ENCODE measurements at places on chromosomes 3 and 15.

- no peak for DNase-seq
These were observed 36.5 kb downstream of the MYO5A start for GRCh38 chr15:52492132-52492531.

DNA sequence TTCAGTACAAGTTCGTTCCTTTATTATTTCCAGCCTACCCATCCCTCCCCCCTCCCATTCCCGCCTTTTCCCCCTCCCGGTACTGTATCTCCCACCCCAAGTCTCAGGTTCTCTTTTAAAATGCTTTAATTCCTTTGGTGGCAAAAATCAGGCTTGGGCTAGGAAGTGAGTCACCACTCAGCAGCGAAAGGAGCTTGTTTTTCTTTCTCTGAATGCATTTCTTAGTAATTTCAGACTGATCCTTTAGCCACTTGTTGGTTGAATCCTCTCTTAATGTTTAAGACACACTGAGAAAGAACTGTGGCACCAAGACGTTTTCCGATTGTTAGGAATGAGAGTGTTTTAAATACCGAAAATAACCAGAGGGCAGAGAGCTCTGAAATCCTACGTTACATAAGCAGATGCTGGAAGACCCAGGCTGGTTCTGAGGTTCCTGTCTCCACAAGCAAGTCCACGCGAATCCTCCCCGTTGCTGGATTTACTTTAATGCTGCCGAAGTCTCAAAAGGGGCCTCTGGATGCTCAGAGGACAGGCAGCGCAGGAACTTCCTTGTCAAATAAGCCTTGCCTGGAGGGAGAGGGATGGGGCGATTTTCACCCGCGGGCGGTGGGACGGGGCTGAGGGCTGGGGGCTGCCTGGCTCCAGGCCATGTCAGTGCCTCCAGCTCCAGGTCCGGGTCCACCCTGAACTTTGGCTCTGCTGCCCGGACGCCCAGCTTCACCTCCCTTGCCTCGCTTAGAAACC is 854 bp upstream of the COL8A1 start:
- peak; percentile 33 for DNase-seq

- DNase-seq = no peak
These were observed 116.3 kb downstream of the MAGI1 start for GRCh38 chr3:65922441-65922840.

- no peak for DNase-seq
These were observed 79.5 kb upstream of the BHLHE40 start for GRCh38 chr3:4899710-4900109.

GRCh38 chr15:33206366-33206765 is 11.9 kb upstream of the FMN1 start:
- no peak for DNase-seq

DNA sequence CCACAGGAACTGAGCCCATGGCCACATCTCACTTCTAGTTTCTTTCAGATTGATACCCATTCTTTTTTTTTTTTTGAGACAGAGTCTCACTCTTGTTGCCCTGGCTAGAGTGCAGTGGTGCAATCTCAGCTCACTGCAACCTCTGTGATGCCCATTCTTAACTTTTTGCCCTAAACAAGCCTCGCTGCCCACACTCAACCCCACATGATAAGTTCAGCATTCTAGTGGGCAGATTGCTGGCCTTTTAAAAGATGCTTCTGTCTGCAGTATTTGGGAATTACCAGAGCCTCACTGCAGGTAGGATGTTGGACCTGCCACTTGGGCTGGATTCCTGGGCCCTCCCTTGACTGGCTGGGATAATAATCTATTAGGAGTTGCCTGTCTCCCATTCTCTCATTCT is 51.0 kb downstream of the TRANK1 start:
- DNase-seq = no peak

DNA sequence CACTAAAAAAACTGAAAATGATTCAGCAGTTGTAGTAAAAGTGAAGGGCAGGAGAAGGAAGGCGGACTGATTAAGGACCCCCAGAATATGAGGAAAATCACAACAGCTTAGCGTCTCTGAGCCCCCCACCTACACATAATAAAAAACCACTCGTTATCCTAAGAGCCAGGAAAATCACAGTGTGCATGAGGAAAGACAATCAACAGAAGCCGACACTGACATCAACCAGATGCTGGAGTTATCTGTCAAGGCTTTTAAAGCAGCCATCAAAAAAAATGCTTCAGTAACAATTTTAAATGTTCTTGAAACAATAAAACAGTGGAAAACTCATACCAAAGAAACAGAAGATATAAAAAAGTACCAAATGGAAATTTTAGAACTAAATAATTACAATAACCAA is 9.7 kb upstream of the CXCR6 start:
- DNase-seq = no peak

GRCh38 chr3:187198490-187198889 is 1.2 kb downstream of the RTP1 start:
- DNase-seq = no peak

DNA sequence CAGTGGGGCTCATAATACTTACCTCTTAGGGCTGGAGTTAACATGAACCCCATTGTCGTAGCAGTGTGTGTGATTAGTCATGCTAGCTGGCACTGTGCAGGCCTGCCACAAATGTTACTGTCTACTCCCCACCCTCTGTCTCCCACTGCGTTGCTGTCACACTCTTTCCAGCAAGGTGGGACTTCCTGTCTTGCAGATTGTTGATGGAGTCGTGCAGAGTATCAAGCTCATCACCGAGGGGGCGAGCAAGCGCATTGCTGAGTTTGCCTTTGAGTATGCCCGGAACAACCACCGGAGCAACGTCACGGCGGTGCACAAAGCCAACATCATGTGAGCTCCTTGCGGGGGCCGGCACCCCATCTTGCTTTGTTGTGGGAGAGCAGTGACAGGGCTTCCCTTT is 12.9 kb downstream of the IDH3A start:
- DNase-seq = no peak

DNA sequence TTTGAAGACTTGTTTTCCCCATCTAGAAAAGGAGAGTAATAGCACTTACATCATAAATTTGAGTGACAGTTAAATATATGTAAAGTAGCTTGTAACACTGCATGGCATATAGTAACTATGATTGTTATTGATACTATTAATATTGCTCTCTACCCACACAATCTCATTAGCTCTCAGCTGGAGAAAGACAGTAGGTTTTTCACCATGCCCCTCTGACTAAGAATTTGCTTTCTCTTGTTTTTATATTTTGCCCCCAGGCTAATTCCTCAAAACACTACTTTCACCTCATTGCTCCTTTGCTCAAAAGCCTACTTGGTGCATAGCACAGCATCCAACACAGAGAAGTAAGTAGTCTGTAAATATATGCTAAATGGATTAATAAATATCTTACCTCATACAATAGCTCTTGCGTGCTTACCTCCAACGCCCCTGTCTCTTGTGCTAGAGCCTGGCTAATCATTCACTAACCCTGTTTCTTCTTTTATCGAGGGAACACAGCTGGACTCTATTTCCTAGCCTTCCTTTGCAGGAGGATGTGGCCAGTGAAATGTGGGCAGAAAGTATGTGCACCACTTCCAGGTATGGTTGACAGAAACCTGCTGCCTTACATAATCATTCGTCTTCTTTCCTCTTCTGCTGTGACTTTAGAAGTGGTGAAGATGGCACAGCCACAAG is 190.0 kb downstream of the PLCH1 start:
- DNase-seq = no peak

- no peak for DNase-seq
These were observed 87.8 kb downstream of the PDZRN3 start for GRCh38 chr3:73536952-73537351.

GRCh38 chr3:55951388-55951787 is 464.3 kb upstream of the WNT5A start:
- no peak for DNase-seq

GRCh38 chr3:55521738-55522421 is 34.8 kb upstream of the WNT5A start:
- DNase-seq = peak; percentile 16

DNA sequence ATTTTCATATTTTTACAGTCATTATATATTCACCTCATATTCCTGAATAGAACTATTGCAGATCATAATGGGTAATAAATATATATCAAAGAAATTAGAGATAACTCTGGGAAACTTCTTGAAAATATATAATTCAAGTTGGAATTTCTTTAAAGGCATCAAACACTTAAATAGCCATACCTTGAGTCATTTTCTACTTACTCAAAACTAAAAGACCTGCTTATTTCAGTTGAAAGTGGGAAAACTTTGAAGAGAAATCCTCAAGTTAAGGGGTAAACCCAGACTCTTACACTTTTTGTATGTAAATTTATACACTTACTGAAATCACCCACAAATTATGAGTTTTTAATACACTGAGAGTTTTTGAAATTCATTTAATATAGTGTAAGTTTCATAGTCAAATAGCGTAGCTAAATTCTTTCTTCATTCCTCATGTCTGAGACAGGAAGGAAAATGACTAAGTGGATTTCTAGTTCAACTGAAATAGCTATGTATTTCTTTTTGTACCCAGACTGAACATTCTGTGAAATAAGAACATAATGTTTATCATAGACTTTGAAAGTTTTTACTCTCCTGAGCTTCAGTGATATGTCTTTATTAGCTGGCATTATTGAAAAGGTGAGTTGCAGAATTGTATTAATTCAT is 4.6 kb upstream of the ALCAM start:
- DNase-seq = no peak

- no peak for DNase-seq
These were observed 297.6 kb upstream of the C2CD4B start for GRCh38 chr15:62462721-62463120.

GRCh38 chr15:51313644-51314280 is 24.6 kb downstream of the CYP19A1 start:
- DNase-seq = no peak

GRCh38 chr3:123385981-123386380 is 62.9 kb downstream of the ADCY5 start:
- DNase-seq = peak; percentile 31

- DNase-seq = peak; percentile 65
These were observed 515 bp downstream of the ADAM10 start for GRCh38 chr15:58748852-58749531.

- DNase-seq = no peak
These were observed 48.8 kb upstream of the PSMD6 start for GRCh38 chr3:64072126-64072525.

DNA sequence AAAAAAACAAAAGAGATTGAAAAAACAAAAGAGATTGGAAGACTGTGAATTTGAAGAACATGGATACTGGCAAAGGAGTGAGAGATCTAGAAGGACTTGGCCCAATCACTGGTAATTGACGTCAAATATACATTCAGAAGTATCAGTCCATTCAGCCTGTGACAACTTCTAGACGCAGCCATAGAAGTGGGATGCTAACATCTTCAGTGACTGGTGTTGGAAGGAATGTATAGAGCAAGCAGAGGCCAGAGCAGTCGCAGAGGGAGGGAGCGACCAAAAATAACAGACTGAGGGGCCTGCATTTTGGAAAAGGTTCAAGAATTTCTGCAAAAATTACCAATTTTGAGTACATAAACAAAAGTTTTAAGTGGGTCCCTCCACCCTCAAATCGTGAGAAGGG is 473.3 kb downstream of the CADM2 start:
- no peak for DNase-seq

DNA sequence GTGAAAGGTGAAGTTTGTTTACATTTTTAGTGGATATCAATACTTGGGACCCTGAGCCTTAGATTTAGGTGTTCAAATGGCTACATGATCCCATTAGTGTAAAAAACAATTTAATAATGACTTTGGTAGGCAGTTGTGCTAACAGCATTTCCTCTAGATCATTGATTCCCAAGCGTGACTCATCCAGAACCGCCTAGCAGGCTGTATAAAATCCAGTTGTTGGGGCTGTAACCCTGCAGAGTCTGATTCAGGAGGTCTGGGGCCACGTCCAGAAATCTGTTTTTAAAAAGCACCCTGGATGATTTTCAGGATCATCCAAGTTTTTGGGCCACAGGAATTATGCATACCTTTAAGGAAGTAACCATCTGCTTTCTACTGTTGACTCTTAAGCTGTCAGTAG is 156.4 kb downstream of the TP63 start:
- DNase-seq = no peak

- DNase-seq = peak; percentile 67
These were observed 67.5 kb downstream of the RPL22L1 start for GRCh38 chr3:170802164-170803151.

- no peak for DNase-seq
These were observed 7.2 kb downstream of the DAPK2 start for GRCh38 chr15:64038878-64039610.

- DNase-seq = peak; percentile 53
These were observed 255.3 kb upstream of the IL12A start for GRCh38 chr3:159733194-159733860.

DNA sequence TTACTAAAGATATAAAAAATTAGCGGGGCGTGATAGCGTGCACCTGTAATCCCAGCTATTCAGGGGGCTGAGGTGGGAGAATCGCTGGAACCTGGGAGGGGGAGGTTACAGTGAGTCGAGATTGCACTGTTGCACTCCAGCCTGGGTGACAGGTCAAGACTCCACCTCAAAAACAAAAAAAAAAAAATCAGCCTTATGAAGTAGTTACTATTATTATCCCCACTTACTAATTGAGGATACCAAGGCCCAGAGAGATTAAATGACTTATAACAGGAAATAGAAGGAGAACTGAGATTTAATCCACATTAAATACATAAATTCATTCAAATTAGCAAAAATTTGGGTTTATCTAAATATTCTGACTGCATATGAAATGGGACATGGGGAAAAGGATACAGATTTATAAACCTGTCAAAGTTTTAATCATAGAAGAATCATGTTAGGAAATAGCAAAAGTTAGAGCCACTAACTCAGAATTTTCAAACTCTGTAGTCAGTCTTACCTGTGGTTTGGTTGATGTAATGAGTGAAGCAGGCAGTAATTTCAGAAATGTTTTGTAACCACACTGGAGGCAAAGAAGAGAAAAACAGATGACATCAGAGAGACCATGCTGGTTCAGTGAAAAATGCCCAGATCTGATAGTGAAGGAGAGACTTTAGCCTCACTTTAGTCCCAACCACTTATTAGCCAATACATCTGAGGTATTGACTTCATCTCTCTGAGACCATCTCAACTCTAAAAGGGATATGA is 25.0 kb upstream of the ACAP2 start:
- peak; percentile 39 for DNase-seq

DNA sequence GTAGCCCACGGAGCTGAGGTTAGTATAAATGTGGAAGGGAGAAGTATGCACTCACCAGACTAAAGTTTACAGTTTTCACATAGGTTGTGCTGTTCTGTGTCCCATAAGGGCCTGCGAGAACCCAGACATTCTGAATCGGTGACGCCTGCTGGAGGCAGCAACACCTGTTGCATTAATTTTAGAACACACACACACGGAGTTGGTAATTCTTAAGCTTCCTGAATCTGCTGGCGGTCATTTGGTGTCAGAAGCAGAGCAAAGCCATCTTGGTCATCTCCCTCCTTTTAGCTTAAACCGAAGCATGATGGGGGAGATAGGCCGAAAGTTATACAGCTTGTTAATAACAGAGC is 41.1 kb upstream of the AP3B2 start:
- DNase-seq = peak; percentile 15

DNA sequence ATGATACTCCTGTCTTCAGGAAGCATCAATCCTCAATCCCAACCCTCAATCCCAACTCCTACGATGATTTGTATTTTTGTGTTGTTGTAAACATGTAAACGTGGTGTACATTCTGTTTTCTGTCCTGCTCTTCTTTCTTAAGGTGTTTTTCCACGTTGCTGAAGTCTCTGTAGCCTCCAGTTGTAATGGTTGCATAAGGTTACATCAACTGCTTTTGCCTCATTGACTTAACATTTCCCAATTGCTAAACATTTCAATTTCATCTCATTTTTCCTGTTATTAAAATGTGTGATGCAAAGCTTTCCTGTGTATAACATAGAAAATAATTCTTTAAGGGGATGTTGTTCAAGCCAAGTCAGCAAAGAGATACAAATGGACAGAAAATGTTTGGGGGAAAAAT is 33.4 kb downstream of the HRH1 start:
- DNase-seq = no peak

- no peak for DNase-seq
These were observed 69.8 kb upstream of the BOC start for GRCh38 chr3:113141543-113141942.
